Astrocyte of the spinal cord (primary cell): ENCODE measurements at places on chromosomes 5 and 9.
A peak's percentile ranks its signal among the peaks of the same experiment; 100 is the strongest.

GRCh38 chr9:127637322-127637847 lies 25.3 kb downstream of the STXBP1 start:
- DNase-seq: peak; percentile 51

DNA sequence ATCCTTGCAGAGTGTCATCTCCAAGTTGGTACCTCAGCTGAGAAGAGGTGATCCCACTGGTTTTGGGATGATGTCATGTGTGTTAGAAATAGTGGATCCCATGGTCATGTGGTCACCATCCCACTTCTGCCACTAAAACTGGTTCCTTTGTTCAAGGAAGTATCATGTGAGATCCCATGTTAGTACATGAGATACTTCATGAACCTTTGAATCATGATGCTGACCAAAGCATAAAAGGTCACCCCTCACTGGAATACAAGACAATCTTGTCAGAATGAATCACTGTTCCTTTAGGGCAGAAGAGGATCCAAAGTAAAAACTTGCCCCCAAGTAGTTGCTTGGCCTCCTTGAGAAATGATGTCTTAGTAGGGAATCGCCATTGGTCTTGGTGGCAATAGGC lies 150.9 kb upstream of the MOCS2 start:
- no peak for DNase-seq

GRCh38 chr5:94471521-94471920 lies 146.9 kb downstream of the KIAA0825 start:
- peak; percentile 7 for DNase-seq

DNA sequence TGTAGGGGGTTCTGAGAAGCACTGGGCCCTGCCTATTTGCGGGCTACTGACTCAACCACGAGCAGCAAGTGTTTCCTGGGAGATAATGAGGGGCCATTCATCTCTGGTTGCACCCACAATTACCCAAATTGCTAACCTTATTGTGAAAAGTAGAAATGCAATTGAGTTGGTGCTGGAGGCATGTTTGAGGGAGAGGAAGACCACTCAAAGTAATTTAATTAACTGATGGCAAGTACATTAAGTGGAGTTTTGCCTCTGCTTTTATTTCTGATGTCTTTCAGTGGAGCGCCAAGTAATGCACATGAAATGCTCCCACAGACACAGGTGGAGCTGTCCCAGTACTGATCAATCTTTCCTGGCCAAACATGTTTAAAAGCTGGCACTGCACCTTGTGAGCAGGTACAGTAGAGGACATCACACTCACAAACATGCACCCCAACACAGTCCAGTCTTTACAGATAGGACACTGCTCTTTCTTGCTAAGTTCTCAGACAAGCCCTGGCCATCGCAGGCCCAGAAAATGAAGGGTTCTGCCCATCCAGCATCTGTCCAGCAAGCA lies 195.4 kb downstream of the HSPA4 start:
- no peak for DNase-seq

DNA sequence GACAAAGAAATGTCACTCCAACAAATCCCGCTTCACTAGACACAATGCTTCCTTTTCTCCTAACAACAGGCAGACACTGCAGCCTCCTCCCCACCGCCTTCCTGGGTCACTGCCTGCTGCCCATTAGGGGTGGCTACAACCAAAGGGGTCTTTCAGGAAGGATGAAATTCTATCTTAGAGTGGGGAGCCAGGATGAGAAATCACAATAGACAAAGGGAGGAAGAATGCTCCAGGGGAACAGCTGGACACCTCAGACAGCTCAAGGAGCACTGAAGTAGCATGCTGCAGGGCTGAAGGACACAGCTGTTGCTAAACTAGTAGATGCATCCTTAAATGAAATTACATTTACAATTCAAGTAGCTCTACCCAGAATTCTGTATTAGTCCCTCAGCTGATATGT lies 54.2 kb downstream of the PRELID2 start:
- no peak for DNase-seq

DNA sequence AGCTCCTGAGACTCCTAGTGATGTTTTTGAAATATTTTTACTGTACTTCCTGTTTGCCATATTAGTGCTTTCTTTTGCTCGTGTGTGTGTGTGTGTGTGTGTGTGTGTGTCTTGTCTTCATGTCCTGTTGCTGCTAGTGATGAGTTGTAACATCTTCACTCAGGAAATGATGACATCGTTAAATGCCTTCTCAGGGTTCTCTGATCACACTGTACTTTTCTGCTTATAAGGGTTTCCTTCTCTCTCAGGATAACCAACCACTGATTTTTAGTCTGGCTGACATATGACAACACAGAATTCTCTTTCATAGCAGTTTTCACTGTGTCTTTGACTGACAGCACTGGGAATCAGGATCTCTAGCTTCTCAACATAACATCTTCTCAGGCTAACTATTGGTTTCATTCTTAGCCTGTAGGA lies 16.1 kb downstream of the SV2C start:
- no peak for DNase-seq

GRCh38 chr5:91339063-91339705 lies 43.9 kb downstream of the ARRDC3 start:
- peak; percentile 56 for DNase-seq

- peak; percentile 36 for DNase-seq
Measured at GRCh38 chr5:57332361-57332760, 150.2 kb downstream of the ACTBL2 start.

GRCh38 chr9:126024581-126025230 lies 277.5 kb downstream of the PBX3 start:
- no peak for DNase-seq

DNA sequence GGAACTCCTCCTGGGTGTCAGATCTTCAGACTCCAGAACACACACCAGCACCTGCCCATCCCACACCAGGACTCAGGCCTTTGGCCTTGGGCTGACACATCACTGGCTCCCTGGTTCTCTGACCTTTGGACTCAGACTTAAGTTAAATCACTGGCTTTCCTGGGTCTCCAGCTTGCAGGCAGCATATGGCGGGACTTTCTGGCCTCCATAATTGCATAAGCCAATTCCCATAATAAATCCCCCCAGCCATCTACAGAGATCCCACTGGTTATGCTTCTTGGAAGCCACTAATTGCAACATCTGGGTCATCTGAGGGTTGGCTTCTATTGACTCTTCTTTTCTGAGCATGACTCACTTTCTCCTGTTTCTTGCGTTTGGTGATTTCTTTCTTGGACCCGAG lies 80.3 kb upstream of the SARDH start:
- DNase-seq: peak; percentile 30

DNA sequence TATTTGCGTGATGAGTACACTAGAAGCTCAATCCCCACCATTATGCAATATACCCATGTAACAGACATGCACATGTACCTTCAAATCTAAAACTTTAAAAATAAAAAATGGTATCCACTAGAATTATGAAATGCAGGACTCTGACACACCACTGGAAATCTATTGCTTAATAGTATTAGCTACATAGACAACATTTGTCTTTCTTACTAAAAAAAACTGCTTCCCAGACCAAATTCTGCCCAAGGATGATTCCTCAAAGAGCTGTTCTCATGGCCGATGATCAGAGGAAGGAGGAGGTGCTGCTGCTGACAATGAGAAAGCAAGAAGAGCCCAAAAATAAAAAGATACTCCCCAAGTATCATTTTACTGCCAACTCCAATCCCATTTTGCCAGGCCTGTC lies 67.2 kb downstream of the TTC39B start:
- DNase-seq: no peak

DNA sequence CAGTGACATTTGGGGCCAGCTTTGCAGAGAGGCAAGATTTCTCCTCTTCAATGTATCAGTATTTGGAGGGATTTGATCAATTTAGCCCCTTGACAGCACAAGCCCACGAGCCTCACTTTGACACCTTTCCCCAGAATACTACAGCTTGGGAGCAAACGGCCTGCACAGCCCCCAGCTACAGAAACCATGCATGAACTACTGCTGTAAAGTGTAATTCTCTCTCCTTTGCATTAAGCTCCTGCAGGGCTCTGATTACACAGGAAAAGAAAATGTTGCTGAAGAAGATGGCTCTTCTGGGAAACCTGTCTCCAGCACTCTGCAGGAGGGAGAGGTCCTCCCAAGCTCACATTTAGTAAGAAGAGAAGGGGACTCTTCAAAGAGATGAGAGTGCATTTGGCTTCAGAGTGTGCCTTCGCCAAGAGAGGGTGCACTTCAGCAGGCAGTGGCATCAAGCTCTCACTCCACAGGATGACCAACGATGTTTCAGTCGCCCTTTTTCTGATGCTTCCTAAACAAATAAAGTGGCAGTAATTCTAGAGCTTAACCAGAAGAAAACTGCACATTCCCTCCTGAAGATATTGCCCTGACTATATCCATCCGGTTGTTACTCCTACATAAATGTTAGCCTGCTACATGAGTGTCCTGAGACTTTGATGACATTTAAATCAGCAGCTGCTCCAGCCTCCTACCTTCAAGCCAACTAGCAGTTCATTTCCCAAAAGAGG lies 272.2 kb downstream of the AUH start:
- peak; percentile 66 for DNase-seq

GRCh38 chr5:42951293-42951840 lies 88.8 kb downstream of the ANXA2R start:
- peak; percentile 50 for DNase-seq

DNA sequence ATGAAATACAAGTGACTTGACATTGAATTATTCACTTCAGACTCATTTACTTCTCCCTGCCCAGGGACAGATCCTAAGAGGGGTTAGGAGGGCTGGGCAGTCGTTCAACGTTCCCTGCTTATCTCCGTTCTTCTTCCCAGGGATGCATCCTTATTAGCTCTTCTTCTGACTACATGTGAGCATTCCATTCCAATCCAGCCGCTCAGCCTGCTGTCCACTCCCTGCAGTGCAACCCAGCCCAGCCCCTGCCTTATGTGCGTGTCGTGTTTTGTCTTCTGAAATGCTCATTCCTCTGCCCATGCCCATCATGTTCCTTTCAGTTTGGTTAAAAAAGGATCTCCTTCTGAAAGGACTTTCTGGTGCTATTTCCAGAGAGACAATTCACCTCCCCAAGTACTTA lies 64.7 kb upstream of the PALM2AKAP2 start:
- no peak for DNase-seq

GRCh38 chr5:1099926-1100663 lies 11.8 kb downstream of the SLC12A7 start:
- no peak for DNase-seq

DNA sequence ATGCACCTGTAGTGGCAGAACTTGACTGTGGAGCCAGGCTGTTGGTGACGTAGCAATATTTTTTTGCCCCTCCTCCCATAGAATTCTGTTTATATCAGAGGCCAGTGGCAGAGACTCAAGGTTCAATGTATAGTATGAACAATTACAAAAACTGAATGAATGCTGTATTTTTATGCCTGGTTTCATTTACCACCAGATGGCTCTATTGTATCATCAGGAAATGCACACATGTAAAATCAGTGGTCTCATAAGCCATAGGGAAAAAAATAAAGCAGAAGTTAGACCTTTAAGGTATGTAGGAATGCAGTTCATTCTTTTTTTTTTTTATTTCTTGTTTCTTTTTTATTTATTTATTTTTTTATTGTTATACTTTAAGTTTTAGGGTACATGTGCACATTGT lies 43.6 kb downstream of the CCDC192 start:
- peak; percentile 39 for DNase-seq

- DNase-seq: peak; percentile 18
Measured at GRCh38 chr5:81315336-81315735, 13.9 kb downstream of the ZCCHC9 start.

DNA sequence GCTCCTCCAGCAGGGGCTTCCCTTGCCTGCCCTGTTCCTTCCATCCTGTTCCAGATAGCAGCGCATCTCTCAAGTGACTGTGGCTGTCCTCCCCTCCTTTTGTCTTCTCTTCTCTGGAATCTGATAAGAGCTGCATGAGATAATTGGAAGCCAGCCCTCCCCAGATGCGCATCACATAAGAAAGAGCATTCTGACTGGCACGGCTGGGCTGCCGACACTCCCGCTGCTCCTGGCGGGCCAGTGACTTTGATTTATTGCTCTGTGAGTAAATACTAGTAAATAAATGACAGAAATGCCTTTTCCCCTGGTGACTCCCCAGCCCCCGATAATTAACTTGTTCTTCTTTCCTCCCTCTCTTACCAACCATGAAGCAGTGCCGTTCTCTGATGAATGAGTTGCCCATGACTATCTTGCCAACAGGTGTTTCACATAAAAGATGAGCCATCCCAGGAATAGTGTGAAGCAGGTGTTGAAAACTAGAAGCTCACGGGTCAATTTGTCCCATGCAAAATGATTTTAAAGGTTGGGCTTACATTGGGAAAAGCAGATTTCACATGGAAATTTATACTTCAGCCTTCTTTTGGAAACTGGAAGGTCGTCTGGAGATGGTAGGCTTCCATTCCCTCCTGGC lies 212.3 kb downstream of the ERCC6L2 start:
- DNase-seq: no peak

DNA sequence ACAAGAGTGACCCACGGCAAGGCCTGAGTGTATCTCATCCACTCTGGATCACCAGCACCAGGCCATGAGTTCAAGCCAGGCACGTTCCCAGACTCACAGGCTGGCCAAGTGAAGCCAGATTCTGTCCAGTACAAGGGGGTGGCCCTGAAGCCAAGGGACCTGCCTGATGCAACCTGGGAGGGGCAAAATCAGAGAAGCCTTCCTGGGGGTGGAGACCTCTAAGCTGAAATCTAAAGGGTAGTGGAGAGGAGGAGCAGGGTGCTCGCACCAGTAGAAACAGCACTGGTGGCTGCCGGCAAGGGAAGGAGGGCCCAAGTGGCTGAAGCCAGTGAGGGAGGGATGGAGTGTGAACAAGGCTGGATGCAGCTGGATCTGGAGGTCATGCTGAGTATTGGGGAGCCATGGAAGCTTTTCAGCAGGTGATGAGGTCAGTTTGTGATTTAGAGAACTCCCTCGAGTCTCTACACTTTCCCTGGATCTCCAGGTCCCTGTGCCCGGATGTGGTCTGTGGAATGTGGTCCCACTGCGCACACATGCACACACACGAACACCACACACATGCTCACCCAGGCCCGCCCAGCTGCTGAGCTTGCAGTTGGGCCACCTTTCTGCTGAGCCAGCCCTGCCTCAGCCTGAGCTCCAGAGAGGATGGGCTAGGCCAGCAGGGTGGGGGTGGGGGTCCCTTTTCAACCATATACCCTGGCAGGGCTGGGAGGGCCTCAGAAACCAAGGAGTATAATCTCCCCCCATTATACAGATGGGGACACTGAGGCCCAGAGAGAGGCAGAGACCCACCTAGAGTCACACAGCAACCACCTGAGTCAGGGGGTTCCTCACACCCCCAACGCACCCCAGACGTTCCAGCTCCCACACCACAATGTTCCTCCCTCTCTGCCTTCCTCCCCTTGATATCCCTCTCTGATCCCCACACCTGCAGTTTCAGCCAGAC lies 1.6 kb downstream of the PIP5KL1 start:
- DNase-seq: no peak

- DNase-seq: peak; percentile 3
Measured at GRCh38 chr9:133396952-133397351, 20.8 kb downstream of the STKLD1 start.
